Activated CD4-positive, alpha-beta T cell treated with anti-CD3 and anti-CD28 coated beads, Interleukin-2, amount 50 U/mL, for 48 hours (primary cell): ENCODE measurements at places on chromosomes 16 and 17.
A peak's percentile ranks its signal among the peaks of the same experiment; 100 is the strongest.

DNA sequence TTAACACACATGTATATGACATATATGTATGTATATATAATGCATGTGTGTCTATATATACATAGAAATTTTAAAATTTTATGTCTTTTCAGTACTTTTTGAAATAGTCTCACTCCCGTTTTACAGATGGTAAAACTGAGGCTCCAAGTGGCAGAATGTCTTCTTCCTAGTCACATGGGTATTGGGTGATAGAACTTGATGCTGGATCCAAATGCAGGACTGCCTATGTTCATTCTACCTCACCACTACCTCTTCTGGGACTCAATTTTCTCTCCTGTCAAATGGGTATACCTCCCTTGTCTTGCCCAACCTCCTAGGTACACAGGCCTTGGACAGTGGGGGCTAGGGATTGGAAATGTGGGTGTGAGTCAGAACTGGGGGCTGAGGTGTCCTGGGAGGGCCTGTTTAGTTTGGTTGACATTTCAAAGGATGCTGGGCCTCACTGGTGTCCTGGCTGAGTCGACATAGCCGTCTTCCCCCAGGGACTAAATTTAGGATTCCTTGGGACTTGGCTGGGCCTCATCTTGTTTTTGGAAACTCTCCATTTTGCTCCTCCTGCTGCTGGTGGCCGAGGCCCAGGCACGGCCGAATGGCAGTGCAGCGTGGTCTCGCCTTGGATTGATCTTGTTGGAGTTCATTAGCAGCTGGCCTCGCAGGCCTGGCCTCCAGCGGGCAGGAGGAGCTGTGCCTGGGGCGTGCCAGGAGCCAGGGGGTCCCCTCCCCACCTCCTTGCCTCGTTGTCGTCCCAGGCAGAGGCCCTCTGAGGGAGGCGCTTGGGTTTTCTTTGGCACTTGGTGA, 25.9 kb downstream of the NKD1 start:
- DNase-seq = no peak

DNA sequence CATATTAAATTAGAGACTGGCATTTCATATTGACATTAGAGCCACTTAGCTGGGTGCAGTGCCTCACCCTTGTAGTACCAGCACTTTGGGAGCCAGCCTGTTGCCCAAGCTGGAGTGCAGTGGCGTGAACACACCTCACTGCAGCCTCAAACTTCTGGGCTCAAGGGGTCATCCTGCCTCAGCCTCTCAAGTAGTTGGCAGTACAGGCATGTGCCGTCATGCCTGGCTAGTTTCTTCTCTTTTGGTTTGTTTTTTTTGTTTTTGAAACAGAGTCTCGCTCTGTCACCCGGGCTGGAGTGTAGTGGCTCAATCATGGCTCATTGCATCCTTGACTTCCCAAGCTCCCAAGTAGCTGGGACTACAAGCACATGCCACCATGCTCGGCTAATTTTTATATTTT, 8.7 kb downstream of the PPM1E start:
- no peak for DNase-seq

GRCh38 chr17:75430159-75430974, 24.9 kb upstream of the GRB2 start:
- DNase-seq = no peak

GRCh38 chr16:52861614-52862022, 191.1 kb downstream of the CHD9NB start:
- no peak for DNase-seq

DNA sequence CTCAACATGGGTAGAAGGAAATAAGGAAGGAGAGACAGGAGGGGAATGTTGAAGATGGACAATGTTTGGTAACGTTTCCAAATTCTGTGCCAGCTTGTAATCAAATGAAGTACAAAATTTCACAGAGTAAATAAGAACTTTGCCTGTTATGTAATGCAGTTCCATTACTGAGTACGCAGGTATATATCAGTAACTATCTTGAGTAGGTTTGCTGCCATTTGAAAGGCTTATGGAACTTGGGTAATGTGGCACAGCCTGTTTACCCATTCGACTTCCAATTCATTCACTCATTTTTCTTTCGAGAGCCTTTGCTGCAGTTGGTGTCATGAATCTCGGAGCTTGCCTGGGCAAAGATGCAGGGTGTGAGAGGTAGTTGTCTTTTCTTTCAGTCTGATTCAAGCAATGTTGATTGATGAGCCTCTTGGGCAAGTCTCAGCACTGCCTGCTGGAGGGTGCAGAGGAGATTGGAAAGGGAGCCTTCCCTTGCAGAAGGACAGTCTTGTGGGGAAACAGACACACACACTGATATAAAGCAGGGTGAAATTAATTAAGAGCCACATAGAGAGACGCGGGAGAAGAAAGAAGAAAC, 53.4 kb downstream of the ZNF18 start:
- DNase-seq = no peak

DNA sequence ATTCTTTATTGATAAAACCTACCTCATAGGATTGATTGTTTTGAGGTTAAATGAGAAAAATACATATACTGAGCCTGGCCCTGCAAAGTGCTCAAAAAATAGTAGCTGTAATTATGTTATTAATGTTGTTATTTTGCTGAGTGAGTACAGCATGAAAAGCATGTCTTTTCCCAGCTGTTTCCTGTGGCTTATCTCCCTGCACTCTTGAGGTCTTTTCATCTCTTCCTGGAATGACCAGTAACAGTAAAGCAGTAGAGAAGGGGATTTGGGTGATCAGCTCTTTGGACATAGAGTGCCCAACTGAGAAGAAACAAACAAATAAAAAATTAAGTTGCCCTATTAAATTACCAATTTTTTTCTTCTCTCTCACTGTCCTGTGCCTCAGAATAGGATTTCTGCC, 53.7 kb downstream of the NFAT5 start:
- no peak for DNase-seq

DNA sequence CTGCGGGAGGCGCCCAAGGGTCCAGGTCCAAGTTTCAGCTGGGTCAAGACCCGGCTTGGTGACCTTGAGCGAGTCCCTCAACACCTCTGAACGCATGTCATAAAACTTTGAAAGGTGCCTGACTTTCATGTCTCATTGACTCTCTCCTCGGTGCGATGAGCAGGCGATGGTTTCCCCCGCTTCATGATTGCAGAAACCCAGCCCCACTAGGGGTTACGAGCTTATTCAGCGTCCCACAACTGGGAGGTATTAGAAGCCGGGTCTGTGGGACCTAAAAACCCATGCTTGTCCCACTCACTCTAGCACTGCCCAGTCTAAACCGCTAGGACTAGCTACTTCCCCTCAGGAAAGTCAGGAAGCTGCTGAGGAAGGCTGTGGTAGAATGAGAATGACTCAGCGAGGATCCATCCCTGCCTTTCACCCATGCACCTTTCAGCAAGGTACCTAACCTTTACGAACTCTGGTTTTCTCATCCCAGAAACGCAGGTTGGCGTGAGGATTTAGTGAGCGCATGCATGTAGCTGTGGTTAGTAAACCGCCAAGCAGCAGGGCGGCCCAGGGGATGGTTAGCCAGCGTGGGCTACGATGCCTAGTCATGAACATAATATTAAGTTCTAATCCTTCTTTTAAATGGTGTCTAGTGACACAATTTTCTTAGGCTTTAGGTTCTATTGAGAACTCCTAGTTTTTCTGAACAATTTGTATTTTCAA, 26.2 kb upstream of the RFFL start:
- DNase-seq = peak; percentile 55

GRCh38 chr16:85284141-85284817, 172.0 kb upstream of the CIBAR2 start:
- DNase-seq = no peak

GRCh38 chr16:56860226-56861020, 4.6 kb upstream of the SLC12A3 start:
- peak; percentile 64 for DNase-seq

DNA sequence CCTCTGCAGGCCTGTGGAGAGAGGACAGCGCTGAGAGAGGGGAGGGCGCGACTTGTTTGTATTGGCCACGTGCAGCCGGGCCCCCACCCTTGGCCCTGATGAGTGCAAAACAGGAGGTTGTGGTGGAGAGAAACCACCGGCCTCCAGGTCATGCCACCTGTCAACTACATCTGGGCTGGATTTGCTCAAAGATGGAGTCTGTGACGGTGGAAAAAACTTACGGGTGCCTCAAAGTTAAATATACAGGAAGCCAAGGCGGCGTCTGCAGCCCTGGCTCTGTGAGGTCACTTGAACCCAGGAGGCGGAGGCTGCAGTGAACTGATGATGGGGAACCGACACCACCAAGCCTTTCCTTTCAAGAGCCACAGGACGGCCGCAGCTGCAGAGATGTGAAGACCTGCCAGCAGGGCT, 15.7 kb downstream of the C16orf74 start:
- peak; percentile 27 for DNase-seq

DNA sequence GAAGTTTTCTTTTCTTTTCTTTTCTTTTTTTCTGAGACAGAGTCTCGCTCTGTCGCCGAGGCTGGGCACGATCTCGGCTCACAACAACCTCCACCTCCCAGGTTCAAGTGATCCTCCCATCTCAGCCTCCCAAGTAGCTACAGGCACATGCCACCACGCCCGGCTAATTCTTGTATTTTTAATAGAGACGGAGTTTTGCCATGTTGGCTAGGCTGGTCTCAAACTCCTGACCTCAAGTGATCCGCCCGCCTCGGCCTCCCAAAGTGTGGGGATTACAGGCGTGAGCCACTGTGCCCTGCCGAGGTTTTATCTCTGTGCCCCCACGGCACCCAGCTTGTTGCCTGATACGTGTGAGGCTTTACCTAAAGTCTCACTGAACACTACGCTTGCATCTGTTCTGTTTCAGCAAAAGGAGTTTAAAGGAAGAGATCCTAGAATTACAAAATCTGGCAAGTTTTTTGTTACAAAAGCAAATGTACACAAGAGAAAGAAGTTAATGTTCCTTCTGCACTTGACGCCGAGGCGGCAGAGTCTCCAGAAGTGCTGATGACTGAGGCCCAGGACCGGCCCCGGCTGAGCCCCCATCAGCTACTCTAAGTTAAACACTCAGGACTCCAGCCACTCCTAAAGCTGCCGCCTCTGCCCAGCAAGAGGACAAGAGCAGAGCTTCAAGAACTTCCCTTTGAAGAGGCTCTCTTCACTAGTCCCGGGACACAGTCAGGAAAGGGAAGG, 9.2 kb downstream of the ABCA3 start:
- no peak for DNase-seq

GRCh38 chr17:34169496-34169895, 85.6 kb upstream of the CCL2 start:
- no peak for DNase-seq
